SIG-M5 (cell line): ENCODE measurements at places on chromosomes 5 and 9.

DNA sequence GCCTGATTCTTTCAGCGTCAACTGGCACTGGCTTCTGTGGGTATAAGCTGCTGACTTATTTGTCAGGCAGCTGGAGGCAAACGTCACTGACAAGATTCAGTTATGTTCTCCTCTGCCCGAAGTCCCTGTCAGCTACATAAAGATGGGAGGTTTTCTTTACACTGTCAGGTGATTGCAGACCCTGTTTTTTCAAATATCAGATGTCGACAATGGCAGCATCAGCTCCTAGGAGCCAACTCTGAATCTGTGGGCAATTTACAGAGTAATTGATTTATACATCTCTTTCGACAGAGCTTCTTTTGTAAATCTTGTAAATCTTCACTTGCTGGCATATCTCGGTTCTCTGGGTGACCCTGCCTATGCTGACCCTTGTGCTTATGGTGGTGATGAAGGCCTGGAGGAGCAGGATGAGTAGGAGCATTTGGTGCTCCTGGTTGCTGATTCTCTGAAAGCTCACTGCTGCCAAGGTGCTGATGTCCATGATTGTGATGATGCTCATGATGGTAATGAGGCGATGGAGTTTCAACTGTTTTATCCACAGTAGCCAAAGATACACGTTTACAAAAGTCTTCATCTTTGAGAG is 10.9 kb downstream of the SELENOP start:
- no peak for DNase-seq

GRCh38 chr5:169003721-169004541 is 297.0 kb downstream of the SLIT3 start:
- no peak for DNase-seq

DNA sequence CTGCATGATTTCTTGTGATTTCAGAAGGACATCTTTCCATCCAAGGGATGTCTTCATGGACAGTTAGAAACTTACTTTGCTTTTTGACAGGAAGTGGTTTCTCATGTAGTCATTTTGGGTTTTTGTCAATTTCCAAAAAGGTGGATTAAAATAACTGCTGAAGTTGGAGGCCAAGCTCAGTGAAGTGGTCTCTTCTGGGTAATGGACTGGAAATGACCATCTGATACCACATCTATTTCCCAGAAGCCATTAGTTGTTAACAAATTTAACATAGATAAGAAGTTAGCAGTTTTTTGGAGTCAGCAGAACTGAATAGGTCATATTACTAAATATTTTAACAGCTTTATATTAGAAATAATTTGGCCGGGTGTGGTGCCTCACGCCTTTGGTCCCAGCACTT is 86.2 kb upstream of the MYO10 start:
- DNase-seq, result no peak

GRCh38 chr5:87313216-87313615 is 45.5 kb downstream of the RASA1 start:
- DNase-seq, result no peak

GRCh38 chr5:1537603-1538154 is 13.9 kb upstream of the LPCAT1 start:
- no peak for DNase-seq

DNA sequence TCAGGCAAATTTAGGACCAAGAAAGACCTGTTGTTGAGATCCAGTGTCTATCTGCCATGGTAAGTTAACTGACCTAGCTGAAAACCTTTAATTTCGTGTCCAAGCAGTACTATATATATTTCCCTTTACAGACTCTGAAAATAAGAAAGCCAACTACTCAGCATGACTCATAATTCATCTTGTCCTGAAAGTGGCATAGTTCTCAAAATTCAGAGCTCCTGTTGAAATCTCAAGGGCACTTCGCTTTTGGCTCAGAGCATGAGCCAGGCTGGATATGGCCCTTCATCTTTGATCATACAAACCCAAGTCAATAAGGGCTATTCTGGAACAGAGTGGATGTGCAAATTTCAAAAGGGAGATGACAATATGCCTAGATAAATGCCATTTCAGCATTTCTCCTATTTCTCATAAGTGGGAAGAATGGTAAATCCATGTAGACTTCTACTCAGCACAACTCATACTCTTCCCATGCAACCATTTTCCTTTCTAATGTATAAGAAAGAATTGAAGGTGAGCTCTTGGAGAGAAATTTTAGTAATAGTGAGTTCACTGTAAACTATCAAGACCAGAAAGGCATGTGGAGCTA is 567.9 kb upstream of the DAB2 start:
- DNase-seq, result no peak

DNA sequence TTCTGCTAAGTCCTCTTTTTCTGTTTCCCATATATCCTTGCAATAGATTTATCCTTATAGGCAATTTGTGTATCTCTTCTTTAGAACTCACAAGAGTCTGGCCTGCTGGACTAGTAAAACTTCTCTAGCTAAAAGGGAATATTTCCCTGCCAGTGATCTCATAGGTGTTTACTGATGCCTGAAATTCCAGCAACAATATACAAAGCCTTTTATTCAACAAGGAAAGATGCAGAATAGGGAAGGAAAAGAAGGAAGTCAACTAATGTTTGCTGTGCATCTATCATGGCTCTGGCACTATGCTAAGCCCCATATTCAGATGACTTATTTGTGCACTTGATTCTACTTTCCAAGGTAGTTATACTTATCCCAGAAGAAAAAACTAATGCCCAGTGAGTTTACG is 160.0 kb upstream of the DMRTA1 start:
- no peak for DNase-seq

DNA sequence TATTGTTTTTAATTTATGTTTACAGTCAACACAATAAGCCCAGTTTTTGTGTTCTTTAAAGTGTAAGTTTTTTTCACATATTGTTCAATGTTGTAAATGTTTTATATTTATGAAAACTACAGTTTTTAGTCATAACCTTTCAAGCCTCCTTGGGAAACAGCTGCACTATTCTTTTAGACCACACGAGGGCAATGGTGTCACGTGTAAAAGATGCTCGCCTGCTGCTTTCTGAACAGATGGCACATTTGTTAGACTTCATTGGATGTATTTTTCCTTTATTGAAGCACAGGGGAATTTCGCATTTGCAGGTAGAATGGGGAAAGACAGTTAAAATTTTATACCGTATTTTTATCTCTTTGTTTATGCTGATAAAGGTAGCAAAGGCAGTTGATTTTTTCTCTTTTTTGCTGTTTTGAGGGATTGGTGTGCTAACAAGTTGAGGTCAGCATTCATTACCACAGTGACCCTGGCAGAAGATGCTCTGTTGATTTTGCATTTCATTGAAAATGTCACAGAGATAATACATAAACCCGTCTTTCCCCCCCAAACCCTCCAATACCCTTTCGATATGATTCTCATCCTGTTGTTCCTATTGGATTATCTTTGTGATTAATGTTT is 59.0 kb downstream of the MAT2B start:
- no peak for DNase-seq

GRCh38 chr5:181211208-181211607 is 6.2 kb upstream of the TRIM7 start:
- DNase-seq, result no peak
